ENCODE measurements at places on chromosomes 3 and 15.

- DNase-seq = no peak
Measured at GRCh38 chr15:32135335-32135734, 105.0 kb downstream of the CHRNA7 start.

DNA sequence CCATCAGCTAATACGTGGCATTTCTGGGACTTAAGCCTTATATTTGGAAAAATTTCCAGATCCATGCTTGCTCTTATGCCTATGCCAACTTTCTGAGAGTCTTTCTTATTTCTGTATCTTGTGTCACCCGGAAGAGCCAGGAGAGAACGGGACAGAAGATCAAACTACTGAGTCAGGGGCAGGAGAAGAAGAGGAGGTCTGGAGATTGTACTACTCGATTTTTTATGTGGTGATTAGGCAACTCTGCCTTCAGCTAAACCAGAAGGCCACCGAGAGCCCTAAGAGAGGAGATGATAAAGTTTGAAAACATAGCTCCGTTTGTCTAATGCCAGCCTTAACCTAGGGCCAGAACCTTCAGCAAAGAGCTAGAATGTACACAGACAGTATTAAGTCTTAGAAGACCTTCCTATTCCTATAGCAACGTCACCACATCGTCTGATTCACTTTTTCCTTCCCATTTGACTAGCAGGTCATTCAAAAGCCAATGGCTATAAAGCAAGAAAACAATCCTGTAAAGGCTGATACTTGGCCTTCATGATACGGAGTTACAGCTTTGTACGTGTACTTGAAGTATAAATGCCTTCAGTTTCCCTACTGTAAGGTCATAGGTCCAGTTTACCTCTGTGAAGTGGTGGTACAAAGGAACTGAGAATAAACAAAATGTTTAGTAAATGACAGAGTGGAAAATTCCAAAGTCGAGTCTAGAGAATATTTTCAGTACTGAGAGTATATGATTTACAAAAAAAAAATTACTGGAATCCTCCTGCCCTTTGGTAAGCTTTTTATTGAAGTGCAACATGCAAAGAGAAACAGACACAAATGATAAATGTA, 96.1 kb upstream of the ICE2 start:
- no peak for DNase-seq

DNA sequence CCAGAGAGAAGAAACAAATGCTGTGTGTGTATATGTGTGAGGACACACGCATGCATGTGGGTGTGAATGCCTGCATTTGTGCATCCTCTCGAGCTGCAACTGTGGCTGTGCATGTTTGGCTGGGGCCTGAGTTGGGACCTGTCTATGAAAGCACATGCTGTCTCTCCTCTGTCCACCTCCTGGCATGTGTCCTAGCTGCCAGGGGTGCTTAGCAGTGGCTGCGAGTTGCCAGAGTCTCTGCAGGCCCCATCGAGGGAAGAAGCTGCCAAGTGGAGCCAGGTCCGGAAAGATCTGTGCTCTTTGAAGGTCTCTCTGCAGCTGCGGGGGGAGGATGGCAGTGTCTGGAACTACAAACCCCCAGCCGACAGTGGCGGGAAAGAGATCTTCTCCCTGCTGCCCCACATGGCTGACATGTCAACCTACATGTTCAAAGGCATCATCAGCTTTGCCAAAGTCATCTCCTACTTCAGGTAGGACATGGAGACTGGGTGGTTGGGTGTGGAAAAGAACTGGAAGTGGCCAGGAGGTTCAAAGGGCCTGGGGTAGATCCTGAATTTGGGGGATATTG, 30.7 kb downstream of the NR1I2 start:
- DNase-seq = no peak

GRCh38 chr15:88803241-88803919, at the start of gene ACAN:
Gene ACAN (plus strand): TSS chr15:88803436. CDS start chr15:88836207, 32,771 bp downstream.
- no peak for DNase-seq

DNA sequence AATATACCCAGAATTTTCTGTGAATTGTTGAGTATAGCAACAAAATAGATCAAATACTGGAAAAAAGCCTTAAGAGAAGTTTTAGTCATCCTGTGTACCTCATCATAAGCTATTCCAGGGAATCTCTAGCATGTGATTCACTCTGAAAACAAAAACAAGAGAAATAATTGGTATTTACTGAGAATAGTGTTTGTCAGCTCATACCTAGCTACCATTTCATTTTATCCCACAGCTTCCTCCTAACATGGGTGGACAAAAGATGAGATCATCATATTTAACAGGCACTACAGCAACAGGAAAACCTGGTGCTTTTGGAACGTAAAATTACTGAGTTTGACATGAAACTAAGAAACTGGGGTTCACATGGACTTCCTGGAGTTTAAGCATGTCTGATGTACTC, 753.5 kb upstream of the NECTIN3 start:
- no peak for DNase-seq
